Stimulated activated CD4-positive, alpha-beta T cell treated with anti-CD3 and anti-CD28 coated beads, Interleukin-1b, Interleukin-23, amount 100 ng/mL, for 1 hour (primary cell): ENCODE measurements at places on chromosomes 5 and 9.

GRCh38 chr9:74753650-74754049, 134.1 kb downstream of the TRPM6 start:
- DNase-seq = no peak

DNA sequence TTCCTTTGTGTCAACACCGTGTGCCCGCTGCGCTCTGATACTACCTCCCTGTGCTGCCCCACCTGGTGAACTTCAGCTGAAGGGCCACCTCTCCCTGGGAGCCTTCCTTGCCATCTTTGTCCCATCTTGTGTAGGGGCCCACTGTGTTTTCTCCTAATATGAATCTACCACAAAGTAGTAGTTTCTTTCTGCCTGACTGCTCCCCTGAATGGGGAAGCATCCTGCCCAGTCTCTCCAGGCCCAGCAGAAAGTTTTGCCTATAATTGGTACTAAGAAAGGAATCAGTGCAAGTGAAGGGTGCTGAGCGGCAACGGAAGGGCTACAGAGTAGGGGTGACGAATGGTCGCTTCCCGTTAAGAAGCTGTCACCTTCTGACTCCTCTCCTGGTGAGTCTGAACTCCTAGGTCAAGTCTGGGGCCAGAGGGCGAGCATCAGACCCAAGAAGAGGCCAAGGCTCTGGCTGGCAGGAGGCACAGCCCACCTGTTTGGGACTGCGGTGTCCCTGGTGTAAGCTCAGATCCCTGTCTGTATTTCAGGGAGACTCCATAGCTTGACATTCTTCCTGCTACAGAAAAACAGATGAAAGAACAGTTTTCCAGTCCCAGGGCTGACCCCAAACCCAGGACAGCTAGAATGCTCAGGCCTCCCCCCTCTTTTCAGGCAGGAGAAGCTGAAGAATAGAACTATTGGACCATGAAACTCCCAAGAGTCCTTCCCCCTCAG, 24.1 kb downstream of the WWC1 start:
- DNase-seq = no peak

DNA sequence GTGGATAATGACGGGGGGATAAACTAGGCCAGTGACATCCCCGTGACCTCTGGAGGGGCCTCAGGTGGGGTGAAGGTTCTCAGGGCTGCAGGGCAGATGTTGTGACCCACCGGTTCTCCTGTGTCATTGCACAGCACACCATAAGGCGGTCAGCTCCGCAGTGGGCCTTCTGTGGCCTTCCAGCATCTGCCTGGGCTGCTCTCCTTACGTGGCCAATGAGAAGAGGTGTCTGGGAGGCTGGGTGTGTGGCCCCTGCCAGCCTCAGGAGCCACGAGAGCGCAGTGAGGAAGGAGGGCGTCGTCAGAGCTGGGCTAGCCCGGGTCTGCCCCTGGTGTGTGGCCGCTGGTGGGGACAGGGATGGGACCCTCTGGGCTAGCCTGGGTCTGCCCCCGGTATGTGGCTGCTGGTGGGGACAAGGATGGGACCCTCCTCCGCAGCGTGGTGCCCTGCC, 48.7 kb downstream of the COL5A1 start:
- no peak for DNase-seq

DNA sequence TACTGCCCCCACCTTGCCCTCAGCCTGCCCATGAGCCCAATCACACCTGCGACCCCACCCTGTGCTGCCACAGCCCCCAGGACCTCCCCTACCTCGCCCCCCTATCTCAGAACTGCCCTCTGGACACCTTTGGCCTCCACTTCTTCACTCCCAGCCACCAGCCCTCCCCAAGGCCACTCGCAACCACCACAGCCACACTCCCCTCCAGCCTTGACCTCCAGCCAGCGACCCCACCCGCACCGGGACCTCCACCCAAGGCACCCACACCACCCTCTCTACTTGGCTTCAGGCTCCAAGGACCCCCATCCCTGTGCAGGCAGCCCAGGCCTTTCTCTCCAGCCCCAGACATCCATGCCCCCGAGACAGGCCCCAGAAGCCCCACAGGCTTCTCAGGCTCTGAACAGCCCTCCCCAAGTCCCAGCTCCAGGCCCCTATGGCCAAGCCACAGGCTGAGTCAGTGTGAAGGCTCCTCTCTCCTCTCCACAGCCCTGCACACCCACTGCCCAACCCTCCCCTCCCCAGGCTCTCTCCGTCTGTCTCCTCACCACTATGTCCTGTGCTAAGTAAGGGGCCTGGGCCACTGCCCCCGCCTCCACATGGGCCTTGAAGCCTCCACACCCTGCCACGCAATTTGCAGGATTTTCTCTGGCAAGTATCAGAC, 2.0 kb downstream of the AK1 start:
- no peak for DNase-seq

DNA sequence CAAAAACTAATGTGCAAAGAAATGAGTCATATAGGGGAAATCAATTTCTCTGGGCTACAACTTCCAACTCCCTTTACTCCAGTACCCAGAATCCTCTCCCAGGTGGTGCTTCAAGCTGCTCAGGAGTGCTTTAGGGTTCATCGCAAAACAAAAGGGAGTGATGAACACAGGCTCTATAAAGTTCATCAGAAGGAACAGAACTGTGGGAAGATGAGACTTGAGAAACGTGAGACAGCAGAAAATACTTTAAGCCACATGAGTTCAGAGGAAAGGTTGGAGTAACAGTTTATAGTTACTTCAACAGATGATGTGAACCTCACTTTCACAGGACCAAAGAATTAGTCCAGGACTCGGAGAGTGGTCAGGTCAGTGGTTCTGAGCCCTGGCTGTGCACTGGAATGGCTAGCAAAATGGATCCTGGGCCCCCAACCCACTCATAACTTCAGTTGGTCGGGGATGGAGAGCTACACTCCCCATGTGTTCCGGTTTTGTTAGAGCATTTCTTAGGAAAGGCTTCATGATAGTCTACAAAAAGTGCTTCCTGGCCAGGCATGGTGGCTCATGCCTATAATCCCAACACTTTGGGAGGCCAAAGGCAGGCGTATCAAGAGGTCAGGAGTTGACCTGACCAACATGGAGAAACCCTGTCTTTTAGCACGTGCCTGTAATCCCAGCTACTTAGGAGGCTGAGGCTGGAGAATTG, 4.3 kb downstream of the RPL12 start:
- DNase-seq = no peak

- no peak for DNase-seq
Observed at GRCh38 chr5:171924493-171925122, 81.8 kb downstream of the FBXW11 start.

- DNase-seq = no peak
Observed at GRCh38 chr9:120885958-120886357, 9.0 kb upstream of the PHF19 start.

- no peak for DNase-seq
Observed at GRCh38 chr9:19180991-19181390, 49.5 kb upstream of the DENND4C start.

DNA sequence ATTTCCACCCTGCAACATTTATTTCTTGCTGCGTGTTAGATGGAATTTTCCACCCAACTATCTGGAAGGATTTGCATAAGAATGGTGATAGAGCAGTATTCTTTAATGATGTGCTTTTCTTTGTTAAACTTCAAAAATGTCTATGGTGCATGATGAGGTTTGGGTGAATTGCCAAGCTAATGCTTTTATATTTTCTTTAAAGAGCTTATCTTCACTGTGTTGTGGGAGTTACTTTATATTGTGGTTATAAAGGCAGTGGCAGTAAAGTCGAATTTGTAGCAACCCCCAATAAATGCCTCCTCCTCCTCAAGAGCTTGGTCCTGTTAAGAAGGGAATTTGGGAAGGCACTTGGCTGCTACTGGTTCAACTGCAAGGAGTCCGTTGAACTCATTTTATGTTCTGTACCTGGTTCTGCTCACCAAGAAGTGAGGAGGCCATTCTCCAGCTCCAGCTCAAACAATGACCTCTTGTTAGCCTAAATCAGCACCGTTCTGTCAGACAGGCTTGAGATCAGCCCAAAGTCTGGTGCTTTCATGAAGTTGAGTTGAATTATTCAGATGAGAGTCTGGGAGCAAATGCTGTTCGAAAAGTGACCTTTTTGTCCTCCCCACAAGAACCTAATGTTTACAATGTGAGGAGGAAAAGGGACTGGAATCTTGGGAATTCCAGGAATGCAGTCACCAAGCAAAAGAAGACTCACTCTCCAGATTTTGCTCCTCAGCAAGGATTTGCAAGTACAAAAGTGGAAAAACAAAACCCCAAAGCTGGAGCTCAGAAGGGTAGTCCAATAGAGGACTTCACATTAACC, 217.0 kb downstream of the TMEM38B start:
- no peak for DNase-seq

DNA sequence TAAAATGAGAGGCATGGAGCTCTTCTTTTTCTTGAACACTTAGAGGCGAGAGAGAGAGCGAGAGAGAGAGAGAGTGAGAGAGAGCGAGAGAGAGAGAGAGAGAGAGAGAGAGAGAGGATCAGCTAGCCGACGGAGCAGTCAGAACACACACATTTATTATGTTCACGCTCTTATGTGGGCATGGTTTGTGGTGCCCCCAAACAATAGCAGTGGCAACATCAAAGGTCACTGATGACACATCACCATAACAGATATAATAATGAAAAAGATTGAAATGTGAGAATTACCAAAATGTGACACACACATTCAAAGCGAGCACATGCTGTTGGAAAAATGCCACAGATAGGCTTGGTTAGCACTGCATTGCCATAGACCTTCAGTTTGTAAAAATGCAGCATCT, 116.1 kb downstream of the KDM4C start:
- DNase-seq = no peak

DNA sequence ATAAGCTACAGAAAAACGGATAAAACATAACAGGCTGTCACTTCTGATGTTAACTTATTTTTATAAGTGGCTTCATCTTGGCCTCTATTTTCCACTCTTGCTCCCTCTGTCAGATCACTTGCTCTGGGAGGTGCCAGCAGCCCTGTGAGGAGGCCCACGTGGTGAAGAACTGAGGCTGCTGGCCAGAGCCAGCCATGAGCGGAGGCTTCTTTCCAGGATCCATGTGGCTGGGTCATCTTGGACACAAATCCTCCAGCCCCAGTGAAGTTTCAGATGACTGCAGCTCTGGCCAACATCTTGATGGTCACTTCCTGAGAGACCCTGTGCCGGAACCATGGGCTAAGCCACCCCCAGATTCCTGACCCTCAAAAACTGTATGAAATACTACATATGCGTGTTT, 7.5 kb upstream of the CMBL start:
- no peak for DNase-seq

DNA sequence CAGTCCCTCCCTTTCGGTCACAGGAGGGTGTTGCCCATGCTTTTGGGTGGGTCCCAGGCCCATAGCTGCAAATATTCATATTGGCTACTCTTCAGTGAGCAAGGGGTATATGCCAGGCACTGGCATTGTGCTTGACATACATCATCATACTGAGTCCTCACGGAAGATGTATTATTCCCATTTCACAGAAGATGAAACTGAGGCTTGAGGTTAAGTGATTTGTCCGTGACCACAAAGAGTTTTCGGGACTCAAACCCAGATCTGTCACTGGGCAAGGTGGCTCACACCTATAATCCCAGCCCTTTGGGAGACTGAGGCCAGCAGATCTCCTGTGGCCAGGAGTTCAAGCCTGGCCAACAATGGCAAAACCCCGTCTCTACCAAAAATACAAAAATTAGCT, 6.5 kb upstream of the FGFR4 start:
- DNase-seq = no peak

- no peak for DNase-seq
Observed at GRCh38 chr9:105259274-105259673, 14.8 kb downstream of the SLC44A1 start.

GRCh38 chr9:12862611-12863410, 88.0 kb downstream of the LURAP1L start:
- DNase-seq = no peak

GRCh38 chr5:57420801-57421200, 61.8 kb downstream of the ACTBL2 start:
- no peak for DNase-seq

DNA sequence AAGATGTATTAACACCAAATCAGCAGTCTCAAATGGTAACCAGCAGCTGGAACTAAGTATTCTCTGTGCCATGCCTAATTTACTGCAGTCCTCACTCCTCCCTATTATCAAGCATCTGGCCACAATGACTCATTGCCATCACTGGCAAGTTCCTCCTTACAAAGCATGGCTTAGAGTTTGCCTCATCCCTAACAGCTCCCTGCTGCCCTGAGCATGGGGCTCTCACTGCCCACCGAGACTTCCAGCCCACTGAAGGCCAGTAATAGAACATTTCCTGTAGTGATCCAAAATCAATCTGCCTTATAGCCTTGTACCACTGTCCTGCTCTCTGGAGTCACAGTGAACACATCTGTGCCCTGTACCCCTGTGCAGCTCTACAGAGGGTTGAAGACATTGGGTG, 211.9 kb upstream of the TRIM32 start:
- DNase-seq = no peak

DNA sequence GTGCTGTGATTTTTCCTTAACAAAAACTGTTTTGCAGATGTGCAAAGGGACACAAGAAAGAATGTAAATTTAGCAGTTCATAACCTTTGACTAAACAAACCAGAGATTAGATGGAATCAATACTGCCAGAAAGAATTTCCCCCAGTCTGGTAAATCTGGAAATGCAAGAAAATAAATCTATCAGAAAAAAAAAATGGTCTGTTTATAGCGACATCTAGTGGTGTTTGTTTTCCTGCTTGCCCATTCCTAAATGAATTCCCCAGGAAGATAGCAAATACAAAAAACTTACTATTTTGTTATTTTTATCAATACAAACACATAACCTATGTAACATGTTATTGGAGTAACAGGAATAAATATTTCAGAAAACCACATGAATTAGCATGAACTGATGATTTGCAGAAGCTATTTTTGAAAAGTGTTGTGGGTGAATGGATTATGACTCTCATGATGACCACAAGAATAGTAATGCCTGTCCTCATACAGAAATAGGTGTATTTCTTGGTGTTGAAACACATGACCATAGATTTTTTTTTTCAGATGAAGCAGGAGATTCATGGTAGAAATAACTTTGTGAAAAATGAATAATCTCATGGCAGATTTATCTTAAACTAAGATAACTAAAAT, 1703.8 kb downstream of the MAT2B start:
- no peak for DNase-seq

- no peak for DNase-seq
Observed at GRCh38 chr5:174229068-174229467, 183.6 kb downstream of the NSG2 start.

GRCh38 chr9:27586304-27586703, 13.0 kb upstream of the C9orf72 start:
- DNase-seq = no peak

GRCh38 chr9:99008203-99008602, 64.5 kb downstream of the COL15A1 start:
- no peak for DNase-seq

DNA sequence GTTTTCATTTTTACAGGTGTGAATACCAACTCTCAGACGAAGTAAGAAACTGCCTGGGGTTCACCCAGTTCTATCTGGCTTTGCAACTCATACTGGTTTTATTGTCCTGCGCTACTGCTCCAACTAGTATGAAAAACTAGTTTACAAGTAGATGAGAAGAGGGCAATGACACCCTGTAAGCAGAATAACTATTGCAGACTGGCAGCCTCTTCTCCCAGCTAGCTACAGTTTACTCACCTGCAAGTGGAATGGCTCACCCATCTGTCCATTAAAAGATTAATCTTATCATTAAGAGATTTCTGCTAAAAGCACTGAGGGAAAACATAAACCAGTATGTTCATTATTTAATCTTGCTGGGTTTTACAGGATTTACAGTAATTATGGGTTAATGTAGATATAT, 113.4 kb downstream of the FRMD3 start:
- DNase-seq = no peak
